ENCODE measurements at places on chromosomes 3 and 15.

DNA sequence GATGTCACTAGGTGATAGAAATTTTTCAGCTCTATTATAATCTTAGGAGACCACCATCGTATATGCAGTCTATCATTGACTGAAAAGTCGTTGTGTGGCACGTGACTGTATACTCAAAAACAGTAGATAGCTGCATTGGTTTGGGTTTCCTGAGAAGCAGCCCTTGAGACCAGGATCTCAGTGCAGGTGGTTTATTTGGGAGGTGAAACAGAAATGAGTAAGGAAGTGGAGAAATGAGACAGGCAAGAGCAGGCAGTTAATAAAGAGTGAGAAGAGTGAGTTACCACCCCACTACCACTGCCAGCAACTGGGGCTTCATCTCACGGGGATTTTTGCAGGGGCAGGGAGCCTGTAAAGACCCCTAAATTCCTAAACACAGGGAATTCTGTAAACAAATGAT is 221.0 kb downstream of the SHQ1 start:
- DNase-seq = no peak

DNA sequence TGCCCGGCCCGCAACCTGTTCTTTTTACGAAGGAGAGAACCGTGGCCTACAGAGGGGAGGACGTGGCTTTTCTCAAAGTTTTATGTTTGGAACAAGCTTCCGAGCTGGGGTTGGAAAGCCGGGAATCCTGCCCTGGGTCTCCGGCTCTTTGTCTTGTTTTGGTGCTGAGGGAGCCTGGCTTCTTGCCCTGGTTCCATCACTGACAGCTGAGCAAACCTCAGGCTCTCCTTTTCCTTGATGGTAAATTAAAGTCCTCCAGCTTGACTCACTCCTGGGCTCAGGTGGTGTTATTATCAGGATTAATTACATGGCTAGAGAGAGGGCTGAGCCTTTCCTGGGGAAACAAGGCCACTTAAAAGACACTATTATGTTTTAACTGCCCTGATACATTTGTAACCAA is 289.5 kb upstream of the RGMA start:
- DNase-seq = no peak

- DNase-seq = no peak
Observed at GRCh38 chr3:24911076-24911475, 416.4 kb upstream of the THRB start.

- DNase-seq = no peak
Observed at GRCh38 chr3:28544236-28544635, 195.6 kb upstream of the AZI2 start.

DNA sequence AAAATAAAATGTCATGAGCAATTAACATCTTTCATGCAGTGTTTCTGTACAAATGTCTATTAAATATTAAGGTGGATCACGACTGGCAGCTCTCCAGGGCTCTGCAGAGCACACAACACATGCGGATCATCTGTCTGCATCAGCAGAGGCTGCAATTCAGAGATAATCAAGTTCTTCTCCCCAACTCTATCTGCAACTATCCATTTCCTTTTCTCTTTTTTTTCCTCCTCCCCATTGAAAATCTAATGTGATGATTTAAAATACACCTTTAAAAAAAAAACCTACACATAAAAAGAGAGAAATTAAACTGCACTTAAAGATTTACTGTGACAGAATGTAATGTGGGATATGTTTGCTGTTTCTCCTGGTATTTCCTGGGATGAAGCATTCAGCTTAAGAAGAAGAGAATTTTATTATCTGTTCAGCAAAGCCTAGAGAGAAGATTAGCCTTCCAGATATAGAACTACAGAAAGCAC is 352.6 kb upstream of the CCDC54 start:
- no peak for DNase-seq

Data from Caki2 (cell line).